ENCODE measurements at places on chromosomes 16 and 17. TPM values are rescaled to one million over a fixed set of nuclear protein-coding genes. Genes with fewer than 3 reads are reported as not detected.
A peak's percentile ranks its signal among the peaks of the same experiment; 100 is the strongest.

GRCh38 chr16:35725949-35726348 lies 2266.5 kb downstream of the TP53TG3F start:
- no peak overlapping the region for H3K4me3 ChIP-seq
- DNase-seq: no peak
- no peaks in the 10 kb centered on the region for H3K27me3 ChIP-seq
- no peaks in the 10 kb centered on the region for H3K4me1 ChIP-seq
- no peaks in the 10 kb centered on the region for H3K36me3 ChIP-seq
- no peak overlapping the region for H3K27ac ChIP-seq

- H3K4me1 ChIP-seq: no peaks in the 10 kb centered on the region
- no peaks in the 10 kb centered on the region for H3K27me3 ChIP-seq
- no peak overlapping the region for H3K27ac ChIP-seq
- no peak overlapping the region for H3K4me3 ChIP-seq
Observed at GRCh38 chr16:23859713-23860269, 24.0 kb downstream of the PRKCB start.

DNA sequence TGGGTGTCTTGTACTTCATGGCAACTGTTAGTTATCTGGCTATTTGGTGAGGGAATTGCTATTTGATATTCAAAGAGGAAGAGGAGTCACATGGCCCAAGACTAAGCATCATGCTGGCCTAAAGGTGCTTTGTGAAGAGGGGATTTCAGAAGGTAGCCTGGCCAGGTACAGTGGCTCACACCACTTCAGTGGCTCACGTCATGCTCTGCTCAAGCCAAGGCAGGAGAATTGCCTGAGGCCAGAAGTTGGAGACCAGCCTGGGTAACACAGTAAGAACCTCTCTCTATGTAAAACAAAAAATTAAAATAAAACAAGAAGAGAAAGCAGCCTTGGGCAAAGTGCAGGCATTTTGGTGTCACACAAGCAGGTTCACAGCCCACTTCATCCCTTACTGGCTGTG lies 6.4 kb upstream of the MT1B start:
- H3K27me3 ChIP-seq: peaks cover 24% of the 10 kb centered on the region
- H3K4me3 ChIP-seq: no peak overlapping the region

DNA sequence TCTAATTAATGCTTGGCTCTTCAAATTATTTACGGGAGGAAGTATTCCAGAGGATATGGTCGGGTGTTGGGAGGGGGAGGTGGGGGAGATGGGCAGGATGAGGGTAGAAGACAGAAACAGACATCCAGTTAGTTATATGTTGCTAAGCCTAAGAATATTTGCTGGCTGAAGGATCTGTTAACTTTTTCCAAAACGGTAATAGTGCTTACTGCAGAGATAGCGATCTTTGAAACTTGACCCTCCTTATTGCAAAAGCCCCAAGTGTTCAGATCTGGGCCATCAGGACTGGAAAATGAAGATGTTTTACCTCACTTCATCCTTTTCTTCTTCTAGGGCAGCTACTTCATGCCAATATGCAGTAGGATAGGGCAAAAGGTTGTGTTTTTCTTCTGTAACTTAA lies 27.0 kb upstream of the MMD start:
- no peak overlapping the region for H3K27ac ChIP-seq
- no peaks in the 10 kb centered on the region for H3K27me3 ChIP-seq
- peaks cover 7% of the 10 kb centered on the region for H3K4me1 ChIP-seq

- H3K27ac ChIP-seq: no peak overlapping the region
- no peaks in the 10 kb centered on the region for H3K27me3 ChIP-seq
- H3K4me1 ChIP-seq: no peaks in the 10 kb centered on the region
- H3K36me3 ChIP-seq: no peaks in the 10 kb centered on the region
- no peak for DNase-seq
Observed at GRCh38 chr17:33689725-33690124, 396.6 kb upstream of the ASIC2 start.

UMOD gene
- not detected for total RNA-seq

DNA sequence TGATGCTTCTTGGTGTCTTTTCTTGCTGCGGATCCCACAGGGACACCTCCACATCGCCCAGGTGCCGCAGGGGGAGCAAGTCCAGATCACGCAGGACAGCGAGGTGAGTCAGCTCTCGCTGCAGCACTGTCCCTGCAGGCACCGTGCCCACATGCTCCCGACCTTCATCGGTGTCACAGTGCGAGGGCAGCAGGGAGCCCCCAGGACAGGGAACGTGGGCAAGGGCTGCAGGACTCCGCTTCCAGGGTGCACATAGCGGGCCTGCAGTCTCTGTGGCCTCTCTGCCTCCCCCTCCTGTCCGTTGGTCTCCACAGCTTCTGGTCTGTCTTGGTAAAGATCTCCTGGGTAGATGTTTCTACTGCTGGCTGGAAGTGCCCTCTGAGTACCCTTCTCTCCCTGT lies 84.1 kb downstream of the BANP start:
- no peaks in the 10 kb centered on the region for H3K4me1 ChIP-seq
- H3K4me3 ChIP-seq: no peak overlapping the region
- H3K27me3 ChIP-seq: no peaks in the 10 kb centered on the region
- no peaks in the 10 kb centered on the region for H3K36me3 ChIP-seq

- H3K27me3 ChIP-seq: no peaks in the 10 kb centered on the region
- DNase-seq: no peak
- no peaks in the 10 kb centered on the region for H3K4me1 ChIP-seq
- no peak overlapping the region for H3K27ac ChIP-seq
Observed at GRCh38 chr17:60548990-60549389, 22.9 kb upstream of the APPBP2 start.

ZPBP2 gene
- total RNA-seq: not detected

- H3K4me3 ChIP-seq: peak overlapping the region; percentile 50
- H3K27ac ChIP-seq: peak overlapping the region; percentile 44
Observed at GRCh38 chr17:9115214-9116191, 94.2 kb downstream of the NTN1 start.

All from SJCRH30 (cell line).